ENCODE measurements at places on chromosomes 6 and 20.

GRCh38 chr6:157187182-157188083, 135.9 kb downstream of the TMEM242 start:
- DNase-seq: no peak

DNA sequence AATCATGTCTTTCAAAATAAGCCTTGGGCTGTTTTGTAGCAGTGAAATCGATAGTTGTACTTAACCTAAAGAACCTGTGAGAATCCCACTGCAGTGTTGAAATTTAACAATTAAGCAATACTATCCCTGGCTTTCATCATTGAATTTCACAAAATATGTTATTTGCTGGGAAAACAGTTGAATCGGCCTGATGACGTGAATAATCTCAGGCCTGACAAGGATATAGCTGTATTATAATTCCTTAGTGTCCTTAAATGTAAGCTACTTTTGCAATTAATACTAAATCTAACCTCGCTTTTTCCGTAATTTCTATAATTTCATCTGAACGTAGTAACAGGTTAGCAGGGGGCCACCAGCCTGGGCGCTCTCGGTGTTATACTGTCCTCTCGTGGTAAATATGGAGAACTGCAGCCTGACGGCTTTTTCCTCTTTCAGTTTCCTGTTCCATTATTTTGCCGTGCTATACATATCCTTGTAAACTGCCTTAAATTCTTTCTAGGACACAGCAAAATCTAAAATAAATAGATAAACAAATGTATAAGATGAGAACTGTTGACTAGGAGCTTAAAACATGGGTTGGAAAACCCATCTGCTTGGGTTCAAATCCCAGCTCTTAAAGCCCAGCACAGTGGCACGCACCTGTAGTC, 24.0 kb downstream of the MTFR2 start:
- DNase-seq: peak; percentile 38

- DNase-seq: no peak
Observed at GRCh38 chr6:81088145-81088544, 664.3 kb downstream of the TENT5A start.

DNA sequence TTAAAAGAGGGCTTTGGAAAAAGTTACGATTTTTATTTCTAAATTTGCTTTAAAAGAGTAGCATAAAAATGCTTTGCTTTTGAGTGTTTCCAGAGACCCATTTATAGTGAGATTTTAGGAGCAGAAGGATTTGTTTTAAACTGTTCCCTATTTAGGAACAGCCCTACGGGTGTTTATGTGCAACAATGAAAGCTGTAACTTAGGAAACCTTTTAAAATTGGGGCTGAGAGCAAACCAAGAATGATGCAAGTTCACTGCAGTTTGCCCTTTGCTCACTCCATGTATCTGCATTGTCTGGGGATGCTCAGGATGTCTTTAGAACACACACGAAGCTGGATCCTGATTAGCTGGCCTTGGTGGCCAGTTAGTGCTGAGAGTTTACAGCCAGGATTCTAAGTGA, 40.9 kb downstream of the GHRH start:
- DNase-seq: no peak

- DNase-seq: no peak
Observed at GRCh38 chr20:32920530-32921298, 62.0 kb downstream of the EFCAB8 start.

DNA sequence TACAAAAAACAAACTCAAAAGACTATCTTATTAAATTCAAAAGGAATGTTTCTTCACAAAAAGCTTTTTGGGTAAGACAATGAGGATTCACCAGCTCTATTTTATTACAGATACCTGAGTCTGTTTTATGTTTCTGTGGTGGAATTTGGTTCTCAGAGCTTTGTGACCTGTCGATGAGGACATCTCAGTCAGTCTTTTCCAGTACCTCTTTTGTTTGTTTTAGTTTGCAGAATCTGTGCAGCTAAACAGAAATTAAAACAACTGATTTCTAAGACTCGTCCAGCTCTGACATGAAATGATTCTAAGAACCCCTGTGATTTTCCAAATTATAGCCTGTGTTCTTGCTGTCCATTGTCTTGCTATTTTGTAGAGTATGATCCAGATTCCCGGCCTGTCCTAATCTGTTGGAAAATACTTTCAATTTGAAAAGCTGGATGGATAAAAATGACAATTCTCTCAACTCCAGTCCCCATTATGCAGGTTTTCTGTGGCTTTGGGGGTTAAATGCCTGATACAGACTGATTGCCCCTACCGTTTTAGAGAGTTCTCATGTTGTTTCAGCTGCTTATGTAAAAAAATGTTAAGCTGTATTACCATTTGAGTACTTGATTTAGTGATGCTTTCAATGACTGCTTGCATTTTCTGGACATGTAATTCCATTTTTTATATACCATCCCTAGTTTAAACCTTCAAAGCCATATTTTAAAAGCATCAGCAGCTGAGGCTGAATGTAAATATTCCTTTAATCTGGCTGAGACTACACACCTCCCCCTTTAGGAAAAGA, 94.2 kb upstream of the TAB2 start:
- no peak for DNase-seq

DNA sequence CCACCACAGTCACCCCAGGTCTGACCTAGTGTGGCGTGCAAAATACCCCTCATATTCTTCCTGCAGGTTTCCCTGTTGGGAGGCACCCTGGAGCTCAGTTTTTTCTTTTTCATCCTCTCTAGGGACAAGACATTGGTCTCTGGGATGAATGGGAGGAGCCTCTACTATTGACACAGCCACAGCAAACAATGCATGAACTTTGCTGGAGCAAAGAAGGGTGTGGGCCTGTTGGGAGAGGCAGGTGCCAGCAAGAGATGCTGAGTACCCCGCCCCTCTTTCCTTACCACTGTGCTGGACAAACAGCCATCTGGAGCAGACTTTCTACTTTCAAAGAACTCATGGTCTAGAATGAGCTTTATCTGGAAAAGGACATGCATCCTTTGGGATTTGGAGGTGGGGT, 10.1 kb downstream of the TGM3 start:
- DNase-seq: no peak

GRCh38 chr20:41783423-41784208, 165.4 kb upstream of the CHD6 start:
- no peak for DNase-seq

- peak; percentile 79 for DNase-seq
Observed at GRCh38 chr20:46132705-46133120, 14.6 kb downstream of the CD40 start.

DNA sequence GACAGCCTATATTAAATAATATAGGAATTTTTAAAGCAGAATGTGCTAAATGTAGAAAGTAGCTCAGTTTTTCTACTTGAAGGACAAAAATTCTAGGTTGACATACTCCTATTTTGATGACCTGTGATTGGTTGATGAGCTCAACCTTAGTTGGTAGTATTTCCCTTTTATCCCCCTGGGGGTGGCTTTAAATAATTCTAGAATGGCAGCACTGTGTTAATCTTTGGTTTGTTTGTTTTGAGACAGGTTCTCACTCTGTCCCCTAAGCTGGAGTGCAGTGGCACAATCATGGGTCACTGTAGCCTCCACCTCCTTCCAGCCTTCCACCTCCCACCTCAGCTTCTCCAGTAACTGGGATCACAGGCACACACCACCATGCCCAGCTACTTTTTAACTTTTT, 29.2 kb downstream of the FARS2 start:
- DNase-seq: no peak

- DNase-seq: no peak
Observed at GRCh38 chr6:12264671-12265070, 25.5 kb upstream of the EDN1 start.

DNA sequence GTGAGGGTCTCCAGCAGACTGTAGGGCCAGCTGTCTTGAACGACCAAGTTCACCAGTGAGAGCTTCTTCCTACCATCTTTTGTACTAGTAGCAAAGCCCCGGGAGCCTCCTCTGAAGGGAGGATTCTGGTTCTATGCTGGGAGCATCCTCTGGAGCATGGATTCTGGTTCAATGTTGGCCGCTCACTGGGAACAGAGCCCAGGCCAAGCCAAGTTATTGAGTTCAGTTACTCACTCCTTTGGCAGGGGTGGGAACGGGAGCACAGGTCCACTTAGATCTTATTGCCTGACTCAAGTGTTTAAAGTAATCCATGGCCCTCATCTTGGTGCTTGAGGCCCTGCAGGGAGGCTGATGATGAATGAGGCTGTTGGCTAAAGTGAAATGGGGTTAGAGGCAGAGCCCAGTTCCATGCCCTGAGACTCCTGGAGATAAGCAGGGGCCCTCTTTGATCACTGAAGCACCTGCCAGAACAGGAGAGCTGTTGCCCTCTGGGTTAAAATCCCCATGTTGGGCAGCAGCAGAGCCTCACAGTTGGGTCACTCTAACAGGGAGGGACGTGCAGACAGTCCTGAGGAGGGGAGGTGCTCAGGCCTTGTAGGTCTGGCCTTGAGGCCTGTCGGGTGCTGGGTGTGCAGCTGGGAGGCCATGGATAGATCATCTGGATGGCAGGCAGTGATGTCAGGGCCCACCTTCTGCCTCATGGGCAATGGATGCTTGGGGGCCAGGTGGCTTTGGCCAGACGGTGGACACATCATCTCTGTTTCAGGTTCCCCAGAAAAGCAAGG, 98.3 kb upstream of the SYNDIG1 start:
- no peak for DNase-seq

GRCh38 chr6:23413327-23414050, 712.5 kb upstream of the NRSN1 start:
- DNase-seq: no peak

- no peak for DNase-seq
Observed at GRCh38 chr6:75246386-75246785, 2.8 kb upstream of the COX7A2 start.

GRCh38 chr6:142960098-142960497, 15.1 kb upstream of the HIVEP2 start:
- DNase-seq: no peak

DNA sequence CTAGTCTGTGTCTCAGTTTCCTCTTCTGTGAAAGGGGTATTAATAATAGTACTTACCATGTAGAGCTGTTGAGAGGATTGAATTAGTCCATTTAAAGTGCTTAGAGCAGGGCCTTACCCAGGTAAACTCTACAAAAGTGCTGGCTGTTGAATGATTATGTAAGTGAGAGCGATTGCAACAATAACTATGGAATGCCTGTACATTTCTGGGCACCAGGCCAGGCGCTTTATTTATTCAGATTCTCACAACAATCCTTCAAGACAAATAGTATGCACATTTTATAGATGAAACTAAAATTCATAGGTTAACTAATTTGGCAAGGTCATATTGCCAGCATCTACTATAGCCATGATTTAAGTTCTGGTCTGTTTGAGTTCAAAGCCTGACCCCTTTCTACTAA, 78.3 kb upstream of the MMS22L start:
- no peak for DNase-seq

DNA sequence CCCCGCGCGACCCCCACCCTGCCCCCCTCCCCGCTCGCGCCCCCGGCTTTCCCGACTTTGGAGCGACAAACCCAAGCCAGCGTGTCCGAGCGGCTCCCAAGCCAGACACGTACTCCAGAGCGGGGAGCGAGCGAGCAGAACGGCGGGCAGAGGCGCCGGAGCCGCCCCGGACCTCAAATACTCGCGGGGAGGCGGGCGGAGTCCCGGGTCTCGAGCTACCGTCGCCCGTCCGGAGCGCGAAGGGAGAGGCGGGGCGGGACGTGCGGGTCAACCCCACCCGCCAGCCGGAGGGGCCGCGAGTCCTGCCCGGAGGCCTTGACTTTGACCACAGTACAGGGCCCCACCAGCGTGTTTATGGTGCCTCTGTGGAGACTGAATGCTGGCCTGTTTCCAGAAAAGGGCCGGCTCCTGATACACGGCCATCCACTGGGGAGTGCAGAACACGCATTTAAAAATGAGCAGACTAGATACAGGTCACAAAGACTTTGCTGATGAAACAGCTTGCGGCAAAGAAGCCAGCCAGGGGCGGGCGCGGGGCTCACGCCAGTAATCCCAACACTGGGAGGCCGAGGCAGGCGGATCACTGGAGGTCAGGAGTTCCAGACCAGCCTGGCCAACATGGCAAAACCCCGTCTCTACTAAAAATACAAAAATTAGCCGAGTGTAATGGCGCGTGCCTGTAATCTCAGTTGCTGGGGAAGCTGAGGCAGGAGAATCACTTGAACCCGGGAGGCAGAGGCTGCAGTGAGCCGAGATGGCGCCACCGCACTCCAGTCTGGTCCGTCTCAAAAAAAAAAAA, at the start of gene SERPINB6:
Gene SERPINB6, minus strand, starts transcription at position 148 of the 799 bp plus-strand sequence. CDS start 12,235 bp downstream, outside the sequence.
- DNase-seq: peak; percentile 85

GRCh38 chr6:108782179-108783041, 65.8 kb upstream of the ARMC2 start:
- DNase-seq: peak; percentile 86

- peak; percentile 72 for DNase-seq
Observed at GRCh38 chr20:12113468-12114371, 196.0 kb downstream of the BTBD3 start.

- DNase-seq: peak; percentile 87
Observed at GRCh38 chr6:42045538-42046460, 4.5 kb upstream of the TAF8 start.

- no peak for DNase-seq
Observed at GRCh38 chr20:16262594-16262993, 310.7 kb downstream of the KIF16B start.

DNA sequence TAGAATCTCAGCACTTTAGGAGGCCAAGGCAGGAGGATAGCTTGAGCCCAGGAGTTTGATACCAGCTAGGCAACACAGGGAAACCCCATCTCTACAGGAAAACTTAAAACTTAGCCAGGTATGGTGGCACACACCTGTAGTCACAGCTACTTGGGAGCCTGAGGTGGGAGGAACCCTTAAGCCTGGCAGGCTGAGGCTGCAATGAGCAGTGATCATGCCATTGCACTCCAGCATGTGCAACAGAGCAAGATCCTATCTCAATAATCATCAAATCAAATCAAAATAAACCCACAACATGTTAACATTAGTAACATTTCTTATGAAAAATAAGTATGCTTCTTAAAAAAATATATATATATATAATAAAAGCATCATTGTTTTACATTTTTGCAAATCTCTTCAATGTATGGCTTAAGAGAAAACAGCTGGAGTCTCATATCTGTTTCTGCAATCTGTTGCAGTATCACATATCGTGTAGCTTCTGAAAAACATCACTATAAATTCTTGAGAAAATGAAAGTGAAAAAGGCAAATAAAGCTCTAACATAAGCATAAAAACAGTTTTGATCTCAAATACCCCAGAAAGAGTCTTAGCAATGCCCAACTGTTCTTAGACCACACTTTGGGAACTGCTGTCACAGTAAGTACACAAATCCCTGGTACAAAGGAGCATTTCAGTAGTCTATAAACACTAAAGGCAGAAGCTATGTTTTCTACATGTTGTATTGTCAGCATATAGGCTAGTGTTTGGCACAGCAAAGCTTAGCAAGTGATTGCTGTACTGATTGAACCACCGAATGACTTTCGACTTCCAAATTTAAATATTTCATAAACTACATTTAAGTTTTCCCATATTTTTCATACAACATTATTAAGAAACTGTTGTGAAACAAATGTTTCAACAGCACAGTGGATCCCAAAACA, 8.0 kb downstream of the MMUT start:
- DNase-seq: no peak

DNA sequence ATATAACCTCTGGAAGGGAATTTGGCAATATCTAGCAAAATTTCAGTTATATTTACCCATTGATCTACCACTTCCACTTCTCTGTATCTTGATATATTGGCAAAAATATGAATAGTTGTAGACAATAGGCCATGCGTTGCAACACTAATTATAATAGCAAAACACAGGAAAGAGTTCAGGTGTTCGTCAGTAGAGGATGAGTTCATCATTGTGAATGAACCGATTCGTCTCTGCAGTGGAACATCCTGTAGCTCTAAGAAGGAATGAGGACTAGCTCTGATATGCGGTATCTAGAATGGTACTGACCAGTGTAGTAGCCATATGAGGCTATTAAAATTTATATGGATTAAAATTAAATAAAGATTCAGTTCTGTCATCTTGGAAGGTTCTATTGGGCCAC, 8.3 kb downstream of the FAM83D start:
- no peak for DNase-seq

GRCh38 chr20:40959325-40960092, 69.1 kb upstream of the TOP1 start:
- DNase-seq: no peak

All from left hindlimb (tissue), 1 donor.